ENCODE measurements at places on chromosomes 2 and 18.

GRCh38 chr2:155770516-155770915, 562.0 kb downstream of the NR4A2 start:
- no peak for DNase-seq

GRCh38 chr2:216355711-216356110, 16.6 kb downstream of the MARCHF4 start:
- DNase-seq: no peak

GRCh38 chr2:238415036-238415764, 11.5 kb upstream of the ASB1 start:
- no peak for DNase-seq

- DNase-seq: no peak
These were observed 37.3 kb upstream of the ZNF512 start for GRCh38 chr2:27545348-27546141.

DNA sequence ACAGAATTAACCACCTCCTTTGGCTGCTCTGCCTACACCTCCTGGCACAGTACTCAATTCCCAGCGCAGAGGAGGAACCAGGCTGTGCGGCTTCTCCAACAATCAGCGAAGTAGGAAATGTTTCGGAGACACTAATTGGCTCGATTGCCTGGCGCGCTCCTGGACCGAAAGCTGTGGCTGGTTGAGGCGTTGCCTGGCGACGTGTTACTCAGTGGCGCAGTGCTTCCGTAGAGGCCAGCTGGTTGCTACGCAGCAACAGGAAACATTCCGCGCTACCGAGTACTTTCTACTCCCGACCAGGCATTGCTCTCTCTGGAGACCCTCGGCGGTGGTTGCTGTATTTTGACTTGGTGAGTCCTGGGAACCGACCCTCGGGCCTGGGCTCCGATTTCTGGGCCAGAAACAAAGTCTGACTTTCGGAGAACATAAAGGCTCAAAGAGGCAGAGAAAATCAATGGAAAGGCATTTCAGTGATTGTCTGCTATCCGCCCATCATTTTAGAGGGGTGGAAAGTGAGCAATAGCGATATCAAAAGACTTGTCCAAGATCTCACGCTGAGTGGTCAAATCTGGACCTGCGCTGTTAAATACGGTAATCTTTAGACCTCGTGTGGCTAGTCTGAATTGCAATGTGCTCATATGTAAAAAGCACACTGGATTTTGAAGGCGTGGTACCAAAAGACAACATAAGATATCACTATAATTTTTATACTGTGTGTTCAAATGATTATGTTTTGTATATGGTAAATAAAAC, at the start of gene DNAH6:
DNAH6 (plus strand) TSS at position 265 of the 753 bp plus-strand sequence. CDS start 1,329 bp downstream, outside the sequence.
- DNase-seq: peak; percentile 87

DNA sequence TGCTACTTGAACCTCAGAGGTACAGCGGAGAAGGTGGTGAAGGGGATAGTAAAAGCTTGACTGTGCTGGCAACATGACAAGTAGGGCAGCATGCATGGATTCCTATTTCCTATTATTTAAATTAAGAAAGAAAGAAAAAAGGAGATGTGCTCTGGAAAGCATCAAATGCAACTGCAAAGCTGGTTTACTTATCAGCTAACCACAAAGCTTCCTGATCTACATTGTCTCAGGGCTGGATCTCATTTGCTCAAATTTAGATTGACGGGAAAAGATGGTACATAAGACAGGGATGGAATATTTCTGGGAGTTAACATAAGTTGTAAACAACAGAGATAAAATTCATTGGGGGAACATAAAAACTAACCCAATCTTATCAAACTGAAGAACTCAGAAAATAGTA, 178.0 kb downstream of the RIT2 start:
- DNase-seq: no peak

- DNase-seq: no peak
These were observed 34.8 kb downstream of the ATOH8 start for GRCh38 chr2:85788603-85789002.

- no peak for DNase-seq
These were observed 1072.4 kb downstream of the RPIA start for GRCh38 chr2:89763581-89764485.

DNA sequence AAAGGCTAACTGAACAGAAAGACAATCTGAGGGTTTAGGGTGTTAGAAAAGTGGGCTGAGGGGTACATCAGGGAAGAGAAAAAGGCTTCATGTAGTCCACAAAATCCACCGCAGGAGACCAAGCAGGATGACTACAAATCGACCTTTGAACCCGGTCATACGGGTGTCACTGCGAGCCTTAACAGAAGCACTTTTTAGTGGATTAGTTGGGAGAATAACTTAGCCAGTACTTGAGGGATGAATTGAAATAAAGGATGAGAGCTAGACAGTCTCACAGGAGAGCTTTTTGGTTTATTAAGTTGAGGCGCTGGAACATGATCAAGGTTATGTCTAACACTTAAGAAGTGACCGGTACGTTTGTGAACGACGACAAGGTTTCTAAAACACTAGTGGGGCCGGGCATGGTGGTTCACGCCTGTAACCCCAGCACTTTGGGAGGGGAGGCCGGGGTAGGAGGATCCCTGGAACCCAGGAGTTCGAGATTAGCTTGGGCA, 217.7 kb downstream of the MCFD2 start:
- DNase-seq: no peak

- DNase-seq: no peak
These were observed 341.7 kb downstream of the PTPRM start for GRCh38 chr18:7908681-7909299.

GRCh38 chr2:160241251-160242137, 41.4 kb upstream of the ITGB6 start:
- no peak for DNase-seq

DNA sequence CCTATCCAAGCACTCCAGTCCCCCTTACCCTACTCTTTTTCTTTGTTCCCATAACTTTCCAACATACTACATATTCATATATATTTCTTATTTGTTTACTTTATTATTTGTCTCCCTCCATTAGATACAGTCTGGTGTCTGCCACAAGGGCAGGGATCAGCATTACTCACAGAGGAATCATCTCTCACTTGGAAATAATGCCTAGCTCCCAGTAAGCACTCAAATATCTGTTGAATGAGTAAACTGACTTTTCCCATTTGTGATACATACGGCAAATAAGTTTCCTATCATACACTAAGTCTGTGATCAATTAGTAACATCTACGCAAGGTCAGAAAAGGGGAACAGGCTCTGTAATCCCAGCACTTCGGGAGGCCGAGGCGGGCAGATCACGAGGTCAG, 18.7 kb downstream of the C1D start:
- no peak for DNase-seq

- no peak for DNase-seq
These were observed 513.5 kb downstream of the CNTNAP5 start for GRCh38 chr2:124538549-124538948.

DNA sequence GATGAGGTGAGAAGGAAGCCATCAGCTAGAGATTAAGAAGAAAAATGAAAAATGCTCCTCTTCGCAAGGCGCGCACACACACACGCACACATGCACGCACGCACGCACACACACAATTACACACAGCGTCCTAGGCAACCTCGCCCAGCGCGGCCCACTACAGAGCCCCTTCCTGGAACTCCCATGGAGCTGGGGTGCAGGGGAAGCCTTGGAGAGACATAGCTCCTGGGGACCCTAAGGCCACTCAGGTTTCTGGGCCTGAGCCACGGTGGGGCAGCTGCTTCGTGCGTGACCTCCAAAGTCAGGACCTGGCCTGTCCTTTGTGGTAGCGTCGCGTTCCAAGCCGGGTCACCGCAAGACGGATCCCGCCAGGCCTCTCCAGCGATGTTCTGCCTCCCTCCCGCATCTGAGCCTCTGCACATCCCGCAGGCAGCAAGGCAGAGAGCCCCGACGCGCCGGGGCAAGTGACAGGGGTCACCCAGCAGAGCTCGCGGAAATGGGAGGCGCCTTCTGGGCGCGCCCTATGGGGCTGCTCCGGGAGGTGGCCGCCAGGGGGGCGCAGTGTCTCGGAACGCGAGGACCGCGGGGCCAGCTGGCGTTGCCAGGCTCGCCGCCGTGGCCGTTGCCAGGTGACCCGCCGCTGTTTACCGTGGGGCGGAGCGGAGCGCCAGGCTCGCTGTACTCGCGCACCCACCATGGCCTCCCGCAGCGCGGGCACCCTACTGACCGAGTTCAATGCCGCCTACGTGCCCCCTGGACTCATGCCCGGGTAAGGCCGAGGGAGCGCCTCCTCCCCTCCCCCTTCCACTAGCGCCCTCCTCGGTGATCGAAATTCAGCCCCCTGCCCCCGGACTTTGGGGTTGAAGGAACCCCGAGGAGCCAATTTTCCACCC, 79.0 kb downstream of the CIB4 start:
- peak; percentile 68 for DNase-seq

DNA sequence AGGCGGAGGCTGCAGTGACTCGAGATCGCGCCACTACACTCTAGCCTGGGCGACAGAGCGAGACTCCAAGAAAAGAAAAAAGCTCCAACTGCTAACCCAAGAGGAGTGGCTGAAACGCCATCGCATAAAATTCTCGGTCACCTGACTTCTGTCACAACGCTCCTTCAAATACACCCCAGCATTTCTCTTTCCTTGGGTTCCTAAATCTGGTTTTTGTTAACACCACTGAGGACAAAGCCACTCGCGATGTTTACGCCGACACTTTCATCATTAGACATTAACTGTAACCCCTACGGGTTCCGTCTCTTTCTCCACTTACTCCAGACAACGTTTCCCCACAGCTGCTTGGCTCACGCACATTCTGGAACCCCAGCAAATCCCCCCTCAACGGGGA, 679 bp downstream of the CLK1 start:
- no peak for DNase-seq

DNA sequence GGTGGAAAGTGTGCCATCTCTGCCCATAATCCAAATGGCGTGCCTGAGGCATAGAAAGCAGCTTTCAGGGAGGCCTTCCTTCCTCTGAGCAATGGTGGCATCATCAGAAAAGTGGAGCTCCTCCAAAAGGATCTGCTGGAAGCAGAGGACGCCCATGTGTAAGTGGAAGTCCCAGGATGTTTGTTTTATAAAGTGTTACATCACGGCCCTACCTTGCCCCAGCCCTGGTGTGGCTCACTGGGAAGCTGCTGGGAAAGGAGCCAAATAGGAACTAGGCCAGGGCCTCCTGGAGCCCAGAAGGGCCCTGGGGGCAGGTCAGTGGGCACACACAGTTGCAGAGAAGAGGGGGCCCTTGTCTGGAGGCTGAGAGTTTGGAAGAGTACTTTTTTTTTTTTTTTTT, 4.2 kb upstream of the ODC1 start:
- peak; percentile 20 for DNase-seq

- DNase-seq: no peak
These were observed 453 bp upstream of the GRB14 start for GRCh38 chr2:164621764-164622105.

GRCh38 chr2:219155054-219155644, 5.5 kb downstream of the NHEJ1 start:
- DNase-seq: peak; percentile 67

GRCh38 chr2:180539541-180539940, 440.9 kb upstream of the UBE2E3 start:
- DNase-seq: no peak

GRCh38 chr2:29726976-29727375, 194.4 kb downstream of the ALK start:
- no peak for DNase-seq

GRCh38 chr2:242011516-242011915, 142.0 kb downstream of the RTP5 start:
- no peak for DNase-seq

DNA sequence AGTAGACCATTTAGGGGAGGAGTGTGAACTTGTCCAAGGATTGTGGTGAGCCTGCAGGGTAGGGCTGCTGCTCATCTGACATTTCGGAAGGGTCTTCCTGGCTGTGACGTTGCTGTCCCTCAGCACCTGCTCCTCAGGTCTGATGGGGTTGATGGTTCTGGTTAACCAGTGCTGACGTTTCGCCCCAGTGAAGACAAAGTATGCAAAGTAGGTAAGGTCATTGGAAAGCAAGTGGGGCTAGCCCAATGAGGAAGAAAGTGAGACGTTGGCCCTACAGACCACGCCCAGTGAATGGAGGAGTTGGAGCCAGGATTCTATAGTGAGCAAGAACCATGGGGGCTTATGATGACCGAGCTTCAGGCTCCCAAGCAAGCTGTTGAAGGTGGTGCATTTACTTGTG, 33.4 kb upstream of the ZNF396 start:
- DNase-seq: no peak

DNA sequence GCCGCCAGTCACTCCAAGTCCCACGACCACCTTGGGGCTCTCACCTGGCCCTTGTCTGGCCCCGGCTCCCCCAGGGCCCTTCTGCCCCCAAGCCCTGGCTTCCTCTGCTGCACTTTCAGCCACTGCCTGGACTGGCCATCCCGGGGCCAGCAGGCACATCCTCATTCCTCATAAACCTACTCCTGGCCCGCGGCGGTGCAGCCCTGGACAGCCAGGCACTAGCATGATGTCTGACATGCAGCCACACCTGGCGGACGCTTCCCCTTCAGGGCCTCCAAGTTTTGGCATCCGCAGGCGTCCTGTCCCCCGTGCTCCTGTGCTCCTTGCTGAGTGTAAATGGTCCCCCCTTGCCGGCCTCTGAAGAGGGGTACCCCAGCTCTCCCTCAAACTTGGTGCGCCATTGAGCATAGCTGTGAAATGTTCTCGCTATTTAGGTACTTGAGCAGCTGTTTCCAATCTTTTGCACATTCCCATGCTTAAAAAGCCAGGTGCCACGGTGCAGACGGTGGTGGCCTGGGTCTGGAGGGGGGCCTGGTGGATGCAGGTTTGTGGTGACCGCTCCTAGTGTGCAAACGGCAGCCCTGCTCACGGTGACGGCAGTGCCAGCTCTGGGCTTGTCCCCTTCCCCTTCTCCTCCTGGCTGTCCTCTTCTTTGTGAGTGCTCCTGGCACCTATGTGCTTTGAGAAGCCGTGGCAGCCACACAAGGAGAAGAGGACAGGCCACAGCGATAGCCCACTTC, 123.8 kb downstream of the MBP start:
- no peak for DNase-seq

DNA sequence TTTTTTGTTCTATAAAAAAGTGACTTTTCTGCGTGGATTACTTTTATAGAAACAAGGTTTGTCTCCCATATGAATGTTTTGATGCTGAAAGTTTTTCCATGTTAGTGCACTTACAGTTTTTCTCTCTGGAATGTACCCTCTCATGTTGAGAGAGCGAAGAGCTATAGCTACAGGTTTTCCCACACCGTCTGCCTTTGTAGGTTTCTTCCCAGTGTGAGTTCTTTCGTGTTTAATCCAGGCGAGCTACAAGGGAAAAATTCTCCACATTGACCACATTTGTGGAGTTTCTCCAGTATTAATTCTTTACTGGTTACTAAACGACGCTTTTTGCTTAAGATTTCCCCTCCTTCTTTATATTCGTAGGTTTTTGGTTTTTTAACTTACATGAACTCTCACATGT, 85.1 kb downstream of the ACSL3 start:
- no peak for DNase-seq

GRCh38 chr2:160096409-160096808, 34.0 kb upstream of the PLA2R1 start:
- no peak for DNase-seq

Measured in NCI-H1092 (cell line).